Panc1 (cell line): ENCODE measurements at places on chromosomes 13 and 19. TPM values are rescaled to one million over a fixed set of nuclear protein-coding genes. Genes with fewer than 3 reads are reported as not detected.

DNA sequence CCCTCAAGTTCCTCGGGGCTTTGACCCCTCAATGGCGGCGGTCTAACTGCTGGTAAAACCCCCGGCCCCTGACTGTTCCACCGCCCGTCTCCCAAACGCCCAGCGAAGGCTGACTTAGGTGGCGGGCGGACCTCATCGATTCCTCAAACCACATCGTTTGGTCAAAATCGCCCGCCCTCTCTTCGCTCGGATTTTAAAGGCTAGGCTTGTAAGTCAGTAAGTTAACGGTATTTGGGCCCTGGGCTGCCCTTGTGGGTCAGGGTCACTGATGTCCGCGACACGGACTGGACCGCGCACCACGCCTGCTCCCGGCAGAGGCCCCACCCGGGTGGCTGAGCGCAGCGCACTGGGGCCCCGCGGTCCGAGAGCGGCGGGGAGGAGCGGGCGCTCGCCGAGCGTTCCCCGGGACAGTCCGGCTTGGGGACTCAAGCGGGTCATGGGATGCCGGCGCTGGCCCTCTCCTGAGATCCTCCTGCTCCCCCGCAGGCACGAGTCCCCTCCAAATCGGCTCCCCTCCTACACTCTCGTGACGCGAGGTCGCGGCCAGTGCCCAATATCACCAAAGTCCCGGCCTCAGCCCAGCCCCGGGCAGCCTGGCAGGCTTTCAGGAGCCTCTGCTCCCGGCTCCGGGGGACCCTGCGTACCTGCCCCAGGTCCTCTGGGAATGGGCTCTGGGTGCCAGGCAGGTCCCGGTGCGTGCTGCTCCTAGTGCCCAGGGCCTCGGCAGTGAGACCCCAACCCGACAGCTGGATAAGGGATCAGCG, 1.0 kb downstream of the FLT1 start:
- no peaks in the 10 kb centered on the region for H3K4me1 ChIP-seq
- no peak overlapping the region for H3K27ac ChIP-seq
- peak overlapping the region; percentile 24; the same call in 1 of the 2 replicates for H3K4me3 ChIP-seq

GRCh38 chr19:12623361-12624031, 12.8 kb downstream of the ZNF791 start:
- H3K27ac ChIP-seq, result no peak overlapping the region
- peaks cover 6% of the 10 kb centered on the region; the same call in 1 of the 2 replicates for H3K36me3 ChIP-seq
- DNase-seq, result no peak
- no peaks in the 10 kb centered on the region for H3K27me3 ChIP-seq

GRCh38 chr19:43525836-43526771, 897 bp downstream of the ETHE1 start:
- no peaks in the 10 kb centered on the region for H3K27me3 ChIP-seq
- H3K27ac ChIP-seq, result peak overlapping the region; percentile 73
- H3K4me1 ChIP-seq, result peaks cover 4% of the 10 kb centered on the region; the same call in 1 of the 2 replicates
- H3K36me3 ChIP-seq, result no peaks in the 10 kb centered on the region; the same call in 1 of the 2 replicates
- H3K4me3 ChIP-seq, result peak overlapping the region; percentile 84

Gene SCGB2B2
- 0.59 TPM for total RNA-seq

Gene IRGC
- total RNA-seq, result not detected

DNA sequence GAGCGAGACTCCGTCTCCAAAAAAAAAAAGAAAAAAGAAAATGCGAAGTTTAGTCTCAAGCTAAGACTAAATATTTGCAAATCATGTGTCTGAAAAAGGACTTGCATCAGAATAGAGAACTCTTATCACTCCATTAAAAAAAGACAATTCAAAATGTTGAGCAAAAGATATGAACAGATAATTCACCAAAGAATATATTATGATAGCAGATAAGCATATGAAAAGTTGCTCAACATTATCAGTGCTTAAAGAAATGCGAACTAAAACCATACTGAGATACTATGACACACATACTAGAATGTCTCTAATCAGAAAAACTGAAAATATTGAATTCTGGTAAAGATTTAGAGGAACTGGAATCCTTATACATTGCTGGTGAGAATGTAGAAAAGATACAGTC, 38.7 kb upstream of the SACS start:
- no peak overlapping the region for H3K4me3 ChIP-seq
- no peak for DNase-seq
- H3K4me1 ChIP-seq, result no peaks in the 10 kb centered on the region
- no peaks in the 10 kb centered on the region for H3K36me3 ChIP-seq

- H3K4me1 ChIP-seq, result peaks cover 12% of the 10 kb centered on the region
- no peak for DNase-seq
- H3K36me3 ChIP-seq, result no peaks in the 10 kb centered on the region
Measured at GRCh38 chr13:110616103-110617101, 1.1 kb downstream of the NAXD start.

Gene FPR1
- not detected for total RNA-seq

Gene ALDH16A1
- total RNA-seq, result 19.6 TPM

Gene ZNF536
- 0.05 TPM for total RNA-seq

GRCh38 chr13:48194379-48194754, 38.6 kb upstream of the ITM2B start:
- H3K4me3 ChIP-seq, result no peak overlapping the region
- no peak for DNase-seq
- H3K27me3 ChIP-seq, result no peaks in the 10 kb centered on the region
- no peaks in the 10 kb centered on the region for H3K4me1 ChIP-seq
- H3K36me3 ChIP-seq, result no peaks in the 10 kb centered on the region

DNA sequence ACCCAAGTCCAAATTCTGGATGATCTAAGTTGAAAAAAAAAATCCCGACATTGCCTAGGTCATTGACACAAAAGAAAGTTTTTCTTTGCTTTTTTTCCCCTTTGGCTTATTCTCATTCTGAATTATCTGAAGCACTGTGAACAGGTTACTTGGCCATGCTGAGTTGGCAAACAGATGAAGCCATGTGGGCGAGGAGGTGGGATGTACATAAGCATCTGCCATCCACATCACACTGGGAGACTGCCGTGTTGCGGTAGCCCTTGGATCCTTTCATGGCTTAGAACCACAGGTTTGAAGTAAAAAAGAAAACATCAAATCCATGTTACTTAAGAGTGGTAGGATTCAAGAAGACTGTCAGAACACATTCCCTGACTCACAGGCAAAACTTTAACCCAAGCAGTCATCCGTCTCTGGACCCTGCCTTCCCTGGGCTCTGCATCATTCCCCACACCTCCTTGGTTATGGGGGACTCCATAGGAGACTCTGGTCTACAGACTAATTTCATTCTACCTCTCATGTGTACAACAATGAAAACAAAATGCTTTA, 242.5 kb upstream of the SERP2 start:
- DNase-seq, result no peak
- H3K27me3 ChIP-seq, result no peaks in the 10 kb centered on the region
- H3K4me3 ChIP-seq, result no peak overlapping the region
- no peaks in the 10 kb centered on the region for H3K4me1 ChIP-seq

Gene ZNF729
- total RNA-seq, result not detected

GRCh38 chr19:14979476-14980255, at the start of gene SLC1A6:
TSS of gene SLC1A6 (minus strand) at chr19:14979864. CDS start at chr19:14972910, 6,954 bp downstream.
- no peak within 1 kb of the TSS for H3K27ac ChIP-seq
- H3K4me3 ChIP-seq, result no peak within 1 kb of the TSS
- no peaks in the 10 kb centered on the region for H3K36me3 ChIP-seq
- DNase-seq, result no peak
- no peaks in the 10 kb centered on the region for H3K27me3 ChIP-seq

Gene FCHO1
- 1.1 TPM for total RNA-seq

DNA sequence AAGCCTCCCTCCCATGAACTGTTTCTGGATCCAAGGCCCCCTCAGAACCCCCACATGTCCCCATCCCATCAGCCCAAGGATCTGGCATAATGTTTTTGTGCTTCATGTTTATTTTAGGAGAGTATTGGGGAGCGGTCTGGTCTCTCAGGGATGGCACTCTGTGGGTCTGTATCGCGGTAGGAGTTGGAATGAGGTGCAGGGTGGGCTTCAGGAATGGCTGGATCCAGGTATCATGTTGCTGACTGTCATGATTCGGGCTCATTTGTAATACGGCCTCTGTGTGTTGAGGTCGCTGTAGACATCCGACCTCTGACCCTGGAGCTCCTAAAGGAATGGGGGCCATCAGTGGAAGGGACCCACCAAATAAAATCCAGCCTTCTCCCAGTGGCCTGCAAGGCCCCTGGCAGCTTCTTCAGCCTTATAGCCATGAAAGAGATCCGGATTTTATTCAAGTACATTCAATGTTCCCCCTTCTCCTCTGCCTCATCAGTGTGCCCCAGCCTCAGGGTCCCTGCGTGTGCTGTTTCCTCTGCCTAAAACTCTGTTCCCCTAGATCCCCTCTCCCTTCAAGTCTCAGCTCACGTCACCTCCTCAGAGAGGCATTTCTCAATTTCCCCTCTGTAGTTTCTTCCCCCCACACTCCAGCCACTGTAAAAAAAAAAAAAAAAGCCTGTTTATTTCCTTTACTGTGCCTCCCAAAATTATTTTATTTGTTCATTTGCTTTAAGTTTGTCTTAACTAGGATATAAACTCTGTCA, 2.2 kb downstream of the HCST start:
- no peaks in the 10 kb centered on the region for H3K36me3 ChIP-seq
- H3K27me3 ChIP-seq, result no peaks in the 10 kb centered on the region
- no peak overlapping the region for H3K4me3 ChIP-seq
- no peak overlapping the region for H3K27ac ChIP-seq

- no peak overlapping the region for H3K27ac ChIP-seq
- H3K4me3 ChIP-seq, result no peak overlapping the region
- no peaks in the 10 kb centered on the region for H3K27me3 ChIP-seq
- H3K4me1 ChIP-seq, result no peaks in the 10 kb centered on the region
Measured at GRCh38 chr19:43586346-43586745, 9.6 kb downstream of the IRGQ start.

Gene ZNF526
- total RNA-seq, result 10.5 TPM

DNA sequence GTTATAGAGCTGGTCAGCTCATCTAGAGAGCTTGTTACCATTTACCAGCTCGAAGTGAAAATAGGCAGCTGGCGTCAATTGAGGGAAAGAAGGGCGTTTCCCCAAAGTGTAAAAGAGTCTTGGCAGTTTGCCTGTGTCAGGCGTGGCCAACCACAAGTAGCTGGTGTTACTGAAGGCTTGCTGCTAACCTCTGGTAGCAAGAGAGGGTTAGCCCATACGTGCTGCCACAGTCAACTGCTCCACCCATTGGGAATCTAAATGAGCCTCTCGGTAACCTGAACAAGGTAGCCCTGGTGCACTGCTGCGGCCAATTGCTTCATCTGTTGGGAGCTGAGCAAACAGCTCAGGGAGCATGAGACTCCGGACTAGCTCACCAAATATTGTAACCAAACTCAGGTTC, 314.9 kb upstream of the SLITRK5 start:
- no peaks in the 10 kb centered on the region for H3K36me3 ChIP-seq
- no peak overlapping the region for H3K4me3 ChIP-seq
- H3K27ac ChIP-seq, result no peak overlapping the region
- H3K4me1 ChIP-seq, result no peaks in the 10 kb centered on the region
- no peak for DNase-seq

Gene KCTD4
- total RNA-seq, result not detected

- no peaks in the 10 kb centered on the region for H3K27me3 ChIP-seq
- no peak overlapping the region for H3K27ac ChIP-seq
- H3K4me3 ChIP-seq, result no peak overlapping the region
Measured at GRCh38 chr19:47587295-47587694, 14.3 kb upstream of the ZNF541 start.

GRCh38 chr19:15280915-15281683, 48.9 kb upstream of the EPHX3 start:
- peak overlapping the region; percentile 82 for H3K27ac ChIP-seq
- H3K36me3 ChIP-seq, result no peaks in the 10 kb centered on the region
- no peak for DNase-seq
- H3K4me1 ChIP-seq, result peaks cover 71% of the 10 kb centered on the region
- no peaks in the 10 kb centered on the region for H3K27me3 ChIP-seq

Gene BCL3
- 48.5 TPM for total RNA-seq

Gene ZNF358
- total RNA-seq, result 30.2 TPM

- H3K4me3 ChIP-seq, result no peak overlapping the region
- H3K4me1 ChIP-seq, result no peaks in the 10 kb centered on the region
- no peaks in the 10 kb centered on the region for H3K36me3 ChIP-seq
- H3K27ac ChIP-seq, result no peak overlapping the region
- no peaks in the 10 kb centered on the region for H3K27me3 ChIP-seq
Measured at GRCh38 chr13:112775791-112776279, 86.0 kb downstream of the ATP11A start.

Gene ZNF846
- 10.2 TPM for total RNA-seq

DNA sequence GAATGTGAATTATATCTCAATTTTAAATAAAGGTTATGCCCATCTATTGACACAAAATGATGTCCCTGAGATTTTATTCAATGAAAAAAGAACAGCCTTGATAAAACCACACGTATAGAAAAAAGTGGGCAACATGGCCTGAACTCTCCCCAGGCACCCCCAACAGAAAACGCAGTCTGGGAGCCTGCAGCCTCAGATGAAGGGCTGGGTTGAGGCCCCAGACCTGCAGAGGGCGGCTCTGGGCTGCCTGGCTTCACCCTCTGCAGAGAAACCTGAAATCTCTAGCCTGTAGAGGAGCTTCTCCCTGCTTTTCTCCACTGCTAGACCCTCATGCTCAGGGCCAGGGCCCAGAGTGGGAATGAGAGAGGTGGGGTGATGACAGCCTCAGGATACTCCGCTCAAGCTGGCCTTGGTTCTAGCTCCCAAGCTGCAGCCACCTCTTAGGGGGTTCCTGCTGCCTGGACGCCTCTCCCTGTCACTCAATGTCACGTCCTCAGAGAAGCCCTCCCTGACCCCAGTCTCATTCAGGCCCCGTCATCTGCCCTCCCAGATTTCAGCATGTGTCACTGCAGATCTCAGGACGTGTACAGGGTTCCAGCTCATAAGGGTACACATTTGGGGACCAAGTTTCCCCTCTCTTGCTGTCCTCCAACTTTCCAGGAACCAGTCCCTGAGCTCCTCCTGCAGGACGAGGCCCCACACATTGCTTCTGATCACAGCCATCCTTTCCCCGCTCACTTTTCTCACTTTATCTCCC, 1.8 kb downstream of the MBD3 start:
- H3K4me1 ChIP-seq, result peaks cover 11% of the 10 kb centered on the region
- H3K27ac ChIP-seq, result peak overlapping the region; percentile 95
- H3K36me3 ChIP-seq, result peaks cover 3% of the 10 kb centered on the region; the same call in 1 of the 2 replicates
- DNase-seq, result no peak

GRCh38 chr19:13599681-13600080, 93.4 kb upstream of the CACNA1A start:
- no peak overlapping the region for H3K4me3 ChIP-seq
- no peak overlapping the region for H3K27ac ChIP-seq
- H3K4me1 ChIP-seq, result no peaks in the 10 kb centered on the region
- no peaks in the 10 kb centered on the region for H3K36me3 ChIP-seq
- H3K27me3 ChIP-seq, result no peaks in the 10 kb centered on the region

DNA sequence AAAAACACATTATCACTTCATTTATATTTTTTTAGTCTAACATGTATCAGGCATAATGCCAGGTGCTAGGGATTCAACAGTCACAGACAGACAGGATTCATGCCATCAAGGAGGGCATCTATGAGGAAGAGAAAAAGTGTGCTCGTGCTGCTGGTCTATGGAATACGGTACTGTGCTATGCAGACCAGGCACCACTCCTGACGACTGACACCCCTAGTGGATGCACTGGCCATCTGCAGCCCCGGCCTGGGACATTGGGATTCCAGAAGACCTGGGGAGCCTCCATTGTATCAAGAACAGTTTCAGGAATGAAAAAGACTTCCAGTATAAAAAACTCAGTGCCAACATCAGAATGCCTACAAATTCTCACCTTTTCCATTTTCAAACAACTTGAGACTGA, 94.0 kb downstream of the KLF12 start:
- no peaks in the 10 kb centered on the region for H3K36me3 ChIP-seq
- no peaks in the 10 kb centered on the region for H3K4me1 ChIP-seq
- H3K4me3 ChIP-seq, result no peak overlapping the region
- H3K27ac ChIP-seq, result no peak overlapping the region
- peak; percentile 18 for DNase-seq
- no peaks in the 10 kb centered on the region for H3K27me3 ChIP-seq

Gene RAB20
- 7.9 TPM for total RNA-seq

Gene MEX3D
- total RNA-seq, result 73.7 TPM

- no peak overlapping the region for H3K27ac ChIP-seq
- DNase-seq, result no peak
- H3K36me3 ChIP-seq, result no peaks in the 10 kb centered on the region
- no peak overlapping the region for H3K4me3 ChIP-seq
- no peaks in the 10 kb centered on the region for H3K27me3 ChIP-seq
Measured at GRCh38 chr19:40661616-40662015, 28.8 kb downstream of the NUMBL start.
